ENCODE measurements at places on chromosomes 5 and 9. TPM values are rescaled to one million over a fixed set of nuclear protein-coding genes. Genes with fewer than 3 reads are reported as not detected.

NR6A1 gene
- 92.1 TPM for total RNA-seq

CSF2 gene
- total RNA-seq: not detected

TMCO6 gene
- 58.0 TPM for total RNA-seq

GRCh38 chr9:134895908-134896833, 15.6 kb downstream of the FCN2 start:
- H3K36me3 ChIP-seq: no peaks in the 10 kb centered on the region
- no peak overlapping the region for H3K27ac ChIP-seq
- DNase-seq: peak; percentile 82
- H3K4me1 ChIP-seq: peaks cover 22% of the 10 kb centered on the region
- no peaks in the 10 kb centered on the region for H3K27me3 ChIP-seq
- H3K4me3 ChIP-seq: no peak overlapping the region

DNA sequence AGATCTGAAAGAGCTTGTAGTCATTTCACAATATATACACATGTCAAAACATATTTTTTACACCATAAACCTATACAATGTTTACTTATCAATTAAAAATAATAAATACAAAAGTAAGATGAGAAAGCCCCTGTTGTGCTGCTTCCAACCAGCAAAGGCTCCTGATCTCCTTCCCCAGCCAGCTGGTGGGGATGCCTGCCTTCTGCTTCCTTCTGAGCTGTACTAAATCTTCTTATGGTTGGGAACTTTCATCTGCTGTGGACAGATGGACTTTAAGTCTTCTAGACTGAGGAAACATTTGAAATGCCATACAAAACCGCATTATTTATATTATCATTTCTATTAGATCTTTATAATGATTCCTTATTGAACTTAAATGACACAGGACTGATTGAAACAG, 745.3 kb upstream of the CHD1 start:
- DNase-seq: no peak
- H3K36me3 ChIP-seq: no peaks in the 10 kb centered on the region
- no peaks in the 10 kb centered on the region for H3K4me1 ChIP-seq
- H3K27me3 ChIP-seq: no peaks in the 10 kb centered on the region

DNA sequence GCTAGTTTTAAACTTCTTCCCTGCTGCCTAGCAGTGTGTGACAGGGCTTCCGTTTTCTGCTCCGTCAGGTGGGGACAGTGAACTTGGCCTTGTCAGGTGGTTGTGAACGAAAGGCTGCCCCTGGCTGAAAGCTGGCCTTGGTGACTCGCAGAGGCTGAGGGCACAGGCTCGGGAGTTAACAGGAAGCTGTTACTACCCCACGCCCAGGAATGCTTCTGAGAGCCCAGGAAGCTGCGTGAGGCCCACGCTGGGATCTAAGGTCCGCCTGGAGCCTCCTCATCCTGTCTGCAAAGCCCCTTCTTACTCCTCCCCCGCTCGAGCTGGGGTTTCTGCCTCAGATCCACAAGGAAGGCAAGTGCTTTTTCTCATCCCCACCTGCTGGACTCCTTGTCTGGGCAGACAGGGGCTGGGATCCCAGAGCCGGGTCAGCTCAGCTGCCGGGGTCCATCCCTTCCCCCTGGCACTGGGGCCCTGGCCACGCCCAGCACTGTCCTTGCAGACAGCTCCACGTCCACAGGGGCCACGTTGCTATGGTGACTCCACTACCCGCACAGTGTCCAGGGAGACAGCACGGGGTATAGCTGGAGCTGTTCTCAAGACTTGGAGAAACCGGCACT, 124.7 kb upstream of the TBC1D2 start:
- H3K4me1 ChIP-seq: no peaks in the 10 kb centered on the region
- peak; percentile 20 for DNase-seq
- H3K27ac ChIP-seq: no peak overlapping the region
- no peaks in the 10 kb centered on the region for H3K36me3 ChIP-seq

- H3K4me1 ChIP-seq: peaks cover 15% of the 10 kb centered on the region
- no peaks in the 10 kb centered on the region for H3K36me3 ChIP-seq
- no peak overlapping the region for H3K27ac ChIP-seq
- H3K27me3 ChIP-seq: no peaks in the 10 kb centered on the region
Observed at GRCh38 chr9:134026581-134026980, 1.3 kb downstream of the BRD3OS start.

GRCh38 chr9:134262035-134262434, 64.2 kb upstream of the RXRA start:
- no peaks in the 10 kb centered on the region for H3K4me1 ChIP-seq
- no peak overlapping the region for H3K27ac ChIP-seq
- DNase-seq: no peak
- no peaks in the 10 kb centered on the region for H3K36me3 ChIP-seq

- H3K4me1 ChIP-seq: no peaks in the 10 kb centered on the region
- H3K27me3 ChIP-seq: no peaks in the 10 kb centered on the region
- H3K27ac ChIP-seq: no peak overlapping the region
Observed at GRCh38 chr5:90902651-90903386, 344.2 kb downstream of the ADGRV1 start.

DNA sequence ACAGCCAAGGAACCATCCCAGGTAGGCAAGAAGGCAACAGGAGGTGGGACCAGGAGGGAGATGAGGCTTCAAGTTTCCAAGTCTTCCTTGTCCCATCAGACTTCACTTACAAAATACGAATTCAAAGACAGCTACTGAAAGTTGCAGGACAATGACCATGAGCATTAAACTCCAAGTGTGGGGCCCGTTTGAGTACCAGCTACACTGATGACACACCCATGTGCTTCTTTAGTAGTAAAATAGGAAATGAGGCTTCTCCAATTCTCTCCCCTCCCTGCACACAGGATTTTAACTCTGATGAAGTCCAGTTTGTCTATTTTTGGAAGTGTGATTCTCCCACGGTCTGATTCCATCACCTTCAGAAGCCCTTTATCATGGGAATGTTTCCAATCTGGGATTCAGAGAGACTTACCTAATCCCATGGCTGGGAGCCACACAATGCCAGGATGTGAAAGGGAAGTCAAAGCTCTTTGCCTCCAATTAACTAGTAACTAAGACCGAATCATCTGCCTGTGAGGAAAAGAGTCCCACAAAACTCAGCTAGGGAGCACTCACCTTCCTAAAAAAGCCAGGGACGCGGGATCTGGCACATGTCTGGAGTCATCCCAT, 222.8 kb upstream of the MSX2 start:
- H3K4me1 ChIP-seq: peaks cover 23% of the 10 kb centered on the region
- H3K27ac ChIP-seq: no peak overlapping the region
- H3K36me3 ChIP-seq: no peaks in the 10 kb centered on the region
- no peaks in the 10 kb centered on the region for H3K27me3 ChIP-seq

GRCh38 chr9:82273121-82273520, 284.5 kb downstream of the SPATA31D1 start:
- no peaks in the 10 kb centered on the region for H3K27me3 ChIP-seq
- H3K4me1 ChIP-seq: no peaks in the 10 kb centered on the region
- no peak overlapping the region for H3K4me3 ChIP-seq
- no peak overlapping the region for H3K27ac ChIP-seq
- DNase-seq: no peak

DNA sequence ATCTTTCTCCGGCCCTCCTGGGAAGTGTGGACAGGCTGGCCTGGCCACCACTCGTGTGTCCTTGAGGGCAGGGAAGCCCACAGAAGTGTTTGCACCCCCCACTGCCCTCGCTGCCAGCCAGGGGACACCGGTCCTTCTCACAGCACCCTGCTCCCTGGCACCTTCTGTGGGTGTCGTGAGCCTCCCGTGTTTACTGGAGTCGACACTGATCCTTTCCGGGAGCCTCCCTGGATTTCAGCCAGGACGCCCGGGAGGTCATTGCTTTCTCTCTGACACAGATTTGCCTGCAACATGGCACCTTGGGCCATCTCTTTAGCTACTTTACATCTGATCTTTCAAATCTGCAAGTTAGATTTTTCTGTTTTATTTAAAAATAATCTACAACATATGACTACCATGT, 120.4 kb upstream of the CACNA1B start:
- no peaks in the 10 kb centered on the region for H3K36me3 ChIP-seq
- peaks cover 6% of the 10 kb centered on the region for H3K4me1 ChIP-seq
- no peak overlapping the region for H3K27ac ChIP-seq
- DNase-seq: no peak
- no peak overlapping the region for H3K4me3 ChIP-seq
